ENCODE measurements at places on chromosomes 3 and 15. TPM values are rescaled to one million over a fixed set of nuclear protein-coding genes. Genes with fewer than 3 reads are reported as not detected.
A peak's percentile ranks its signal among the peaks of the same experiment; 100 is the strongest.

The FBLN2 gene
- polyA plus RNA-seq: 25.6 TPM

The CLDN11 gene
- polyA plus RNA-seq: 244 TPM

The SNX22 gene
- polyA plus RNA-seq: 2.7 TPM

The LDHAL6B gene
- 0.14 TPM for polyA plus RNA-seq

The CHRNA3 gene
- 0.89 TPM for polyA plus RNA-seq

The PLSCR4 gene
- polyA plus RNA-seq: 117 TPM

GRCh38 chr3:158918008-158918407, 116.2 kb downstream of the MFSD1 start:
- DNase-seq: peak; percentile 14

- DNase-seq: no peak
Observed at GRCh38 chr3:26193558-26193957, 403.7 kb downstream of the OXSM start.

GRCh38 chr3:38003371-38003816, 12.8 kb downstream of the VILL start:
- DNase-seq: no peak

GRCh38 chr15:63048776-63049665, 6.5 kb downstream of the TPM1 start:
- no peak for DNase-seq

GRCh38 chr3:11523572-11524101, 120.1 kb downstream of the VGLL4 start:
- DNase-seq: no peak

DNA sequence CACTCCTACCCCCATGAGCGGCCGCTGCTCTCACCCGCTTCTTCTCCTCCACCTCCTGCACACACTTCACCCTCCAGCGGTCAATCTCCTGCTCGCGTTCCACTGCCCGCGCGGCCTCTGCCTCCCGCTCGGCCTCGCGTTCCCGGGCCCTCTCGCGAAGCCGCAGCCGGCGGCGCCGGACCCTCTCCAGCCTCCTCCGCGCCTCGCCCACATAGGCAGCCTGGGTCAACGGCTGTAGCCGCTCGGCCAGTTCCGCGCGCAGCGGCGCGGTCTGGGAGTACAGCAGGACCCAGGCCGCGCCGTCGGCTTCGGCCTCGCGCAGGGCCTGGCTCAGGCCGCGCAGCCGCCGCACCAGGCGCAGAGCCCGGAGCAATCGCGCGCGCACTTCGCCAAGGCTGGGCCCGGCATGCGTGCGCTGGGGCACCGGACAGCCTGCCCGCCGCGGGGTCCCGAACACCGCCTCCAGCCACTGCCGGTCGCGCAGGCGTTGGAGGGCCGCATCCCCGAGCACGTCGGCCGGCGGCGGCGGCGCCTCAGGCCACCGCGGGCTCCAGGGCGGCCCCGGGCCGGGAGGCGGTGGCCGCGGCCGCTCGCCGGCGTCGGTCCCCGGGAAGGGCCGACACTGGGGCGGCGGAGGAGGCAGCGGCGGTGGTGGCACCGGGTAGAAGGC, 595 bp downstream of the PDCD7 start:
- peak; percentile 10 for DNase-seq

- DNase-seq: no peak
Observed at GRCh38 chr3:101828691-101829436, 20.4 kb upstream of the NFKBIZ start.

DNA sequence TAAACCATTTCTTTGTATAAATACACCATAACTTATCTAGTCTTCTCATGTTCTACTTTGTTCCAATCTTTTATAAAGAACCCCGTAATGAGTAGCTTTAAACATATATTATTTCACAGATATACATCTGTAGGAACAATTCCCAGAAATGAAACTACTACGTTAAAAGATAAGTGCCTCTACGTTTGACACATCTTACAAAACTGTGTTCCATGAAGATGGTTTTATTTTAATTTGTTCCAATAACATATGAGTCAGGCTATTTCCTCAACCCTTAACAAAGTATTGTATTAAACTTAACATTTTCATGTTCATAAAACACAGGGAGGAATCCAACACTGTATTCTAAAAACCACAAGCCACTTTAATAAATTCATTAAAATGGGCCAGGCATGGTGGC, 52.9 kb downstream of the TRPM7 start:
- no peak for DNase-seq

- DNase-seq: no peak
Observed at GRCh38 chr3:40524222-40524567, 565 bp upstream of the ZNF621 start.

DNA sequence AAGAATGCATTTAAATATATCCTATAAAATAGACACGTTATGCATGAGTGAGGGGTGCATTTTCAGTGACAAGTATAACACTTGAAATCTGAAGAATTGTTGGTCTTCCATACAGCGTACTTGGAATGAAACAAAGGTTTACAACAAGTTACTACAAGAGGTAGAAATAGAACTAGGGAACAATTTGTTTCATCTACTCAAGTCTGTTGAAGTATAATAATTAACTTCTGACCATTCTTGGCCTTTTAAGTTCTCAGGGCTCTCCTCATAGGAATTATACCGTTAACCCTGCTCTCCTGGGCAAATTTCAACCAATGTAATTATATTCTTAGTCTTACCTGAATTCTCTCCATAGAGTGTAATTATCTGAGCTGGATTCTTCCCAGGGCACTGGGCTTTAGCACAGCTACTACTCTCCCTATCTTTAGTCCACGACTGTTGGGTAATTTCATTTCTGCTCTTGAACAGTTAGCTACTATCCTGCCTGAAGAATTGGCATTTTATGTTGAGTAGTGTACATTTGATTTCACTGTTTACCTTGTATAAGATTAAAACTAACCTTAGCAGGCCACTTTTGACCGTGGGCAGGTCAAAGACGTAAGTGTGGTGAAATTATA, 100.6 kb downstream of the UBE2E2 start:
- no peak for DNase-seq

DNA sequence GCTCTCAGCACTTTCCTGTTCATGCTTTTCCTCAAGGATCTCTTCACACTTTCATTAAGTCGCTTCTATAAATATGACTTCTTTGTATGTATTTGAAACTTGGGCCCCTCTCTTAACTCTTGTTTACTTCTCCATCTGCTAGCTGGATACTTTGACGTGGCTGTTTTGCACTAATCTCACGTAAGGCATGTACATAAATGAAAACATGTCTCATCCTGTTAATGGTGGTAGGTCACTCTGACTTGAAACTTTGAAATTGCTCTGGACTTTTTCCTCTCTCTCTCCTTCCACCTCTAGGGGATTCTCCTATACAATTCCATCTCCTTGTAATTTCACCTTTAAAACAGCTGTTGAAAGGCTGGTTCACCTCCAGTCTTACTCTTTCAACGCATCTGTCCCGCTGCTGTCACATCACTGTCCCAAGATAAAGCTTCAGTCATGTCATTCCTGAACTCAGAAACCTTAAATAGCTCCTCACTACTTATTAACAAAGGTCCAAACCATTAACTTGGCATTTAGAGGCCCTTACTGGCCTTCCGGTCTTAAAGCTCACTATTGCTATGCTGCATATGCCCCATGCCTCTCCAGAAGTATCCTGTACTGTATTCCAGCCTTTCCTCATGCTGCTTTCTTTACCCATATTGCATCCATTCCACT, 1.2 kb downstream of the BLOC1S6 start:
- no peak for DNase-seq

- no peak for DNase-seq
Observed at GRCh38 chr3:102036017-102036416, 186.7 kb downstream of the NFKBIZ start.

GRCh38 chr3:17980863-17981262, 238.4 kb upstream of the TBC1D5 start:
- DNase-seq: no peak

DNA sequence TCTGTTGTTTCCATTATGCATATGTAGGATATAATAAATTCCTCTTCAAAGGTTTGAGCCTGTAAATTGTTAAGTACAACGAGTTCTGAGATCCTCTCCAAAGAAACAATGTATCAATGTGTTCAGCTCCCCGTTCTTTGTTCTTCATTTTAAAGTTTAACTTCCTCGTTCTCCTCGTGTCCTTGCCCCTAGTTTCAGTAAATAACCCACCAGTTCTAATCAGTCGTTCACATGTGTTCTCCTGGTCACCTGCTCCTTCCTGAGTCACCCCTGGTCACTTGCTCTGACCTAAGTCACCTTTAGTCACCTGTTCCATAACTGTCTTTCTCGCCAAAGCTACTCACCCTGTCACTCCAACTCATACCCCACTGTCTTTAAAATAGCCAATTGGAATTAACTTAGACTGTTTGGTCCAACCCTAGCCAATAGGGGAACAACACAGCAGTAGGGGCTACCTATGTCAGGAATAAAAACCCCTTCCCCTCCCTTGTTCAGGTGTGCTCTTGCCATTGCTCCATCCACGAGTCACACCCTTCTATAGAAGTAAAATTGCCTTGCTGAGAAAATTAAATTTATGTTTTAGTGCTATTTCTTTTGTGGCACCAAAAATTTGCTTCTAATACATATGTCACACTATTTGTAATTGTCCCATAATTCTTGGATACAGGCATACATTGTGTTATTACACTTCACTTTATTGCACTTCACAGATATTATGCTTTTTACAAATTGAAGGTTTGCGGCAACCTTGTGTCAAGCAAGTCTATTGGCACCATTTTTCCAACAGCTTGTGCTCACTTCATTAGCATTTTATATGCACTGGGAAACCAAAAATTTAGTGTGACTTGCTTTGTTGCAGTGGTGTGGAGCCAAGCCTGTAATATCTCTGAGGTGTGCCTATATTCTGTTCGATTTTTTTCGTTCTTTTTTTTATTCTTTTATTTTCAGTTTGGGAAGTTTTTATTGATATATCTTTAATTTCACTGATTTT, 15.3 kb upstream of the MCF2L2 start:
- no peak for DNase-seq

GRCh38 chr15:96374499-96374898, 44.0 kb downstream of the NR2F2 start:
- DNase-seq: no peak
